ENCODE measurements at places on chromosomes 6 and 20.

DNA sequence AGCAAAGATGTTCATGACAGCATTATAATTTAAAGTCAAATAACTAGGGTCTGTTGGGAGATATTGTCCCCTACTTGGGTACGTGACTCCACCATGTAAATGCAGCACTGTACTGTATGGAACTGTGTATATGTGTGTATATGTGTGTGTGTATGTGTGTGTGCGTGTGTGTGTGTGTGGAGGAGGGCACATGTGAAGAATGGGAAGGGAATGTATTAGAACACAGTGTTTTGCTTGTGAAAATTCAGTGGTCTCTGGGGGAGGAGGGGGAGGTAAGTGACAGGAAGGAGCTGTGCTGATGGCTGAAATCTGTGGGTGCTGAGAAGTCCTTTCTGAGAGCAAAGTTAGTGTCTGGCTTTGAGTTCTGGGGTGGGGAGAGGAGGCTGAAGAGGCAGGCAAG, 23.9 kb upstream of the VEGFA start:
- DNase-seq = no peak

DNA sequence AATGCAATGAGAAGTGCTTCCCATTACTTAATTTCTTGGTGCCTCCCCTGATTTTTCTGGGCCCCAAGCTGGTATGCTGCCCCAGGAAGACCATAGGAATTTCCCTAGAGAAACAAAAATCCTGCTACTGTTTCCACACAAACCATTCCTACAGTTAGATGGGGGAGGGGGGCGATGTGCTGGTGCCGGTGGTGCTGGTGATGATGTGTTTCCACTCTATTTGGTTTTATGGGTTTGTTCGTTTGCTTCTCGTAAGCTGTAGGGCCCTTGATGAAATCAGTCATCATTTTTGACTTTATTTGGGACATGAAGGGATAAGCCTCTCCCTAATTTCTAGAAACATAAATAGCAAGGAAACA, 105.1 kb downstream of the MKKS start:
- no peak for DNase-seq

- no peak for DNase-seq
These were observed 298.8 kb upstream of the FERMT1 start for GRCh38 chr20:6421321-6422248.

- peak; percentile 70 for DNase-seq
These were observed 146.4 kb downstream of the AKAP7 start for GRCh38 chr6:131281471-131282270.

DNA sequence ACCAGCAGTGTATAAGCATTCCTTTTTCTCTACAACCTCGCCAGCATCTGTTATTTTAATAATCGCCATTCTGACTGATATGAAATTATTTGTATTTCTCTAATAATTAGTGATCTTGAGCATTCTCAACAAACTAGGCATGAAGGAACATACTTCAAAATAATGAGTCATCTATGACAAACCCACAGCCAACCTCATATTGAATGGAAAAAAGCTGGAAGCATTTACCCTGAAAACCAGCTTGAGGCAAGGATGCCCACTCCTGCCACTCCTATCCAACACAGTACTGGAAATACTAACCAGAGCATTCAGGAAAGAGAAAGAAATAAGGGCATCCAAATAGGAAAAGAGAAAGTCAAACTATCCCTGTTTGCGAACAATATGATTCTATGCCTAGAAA, 390.6 kb upstream of the ID4 start:
- DNase-seq = no peak

DNA sequence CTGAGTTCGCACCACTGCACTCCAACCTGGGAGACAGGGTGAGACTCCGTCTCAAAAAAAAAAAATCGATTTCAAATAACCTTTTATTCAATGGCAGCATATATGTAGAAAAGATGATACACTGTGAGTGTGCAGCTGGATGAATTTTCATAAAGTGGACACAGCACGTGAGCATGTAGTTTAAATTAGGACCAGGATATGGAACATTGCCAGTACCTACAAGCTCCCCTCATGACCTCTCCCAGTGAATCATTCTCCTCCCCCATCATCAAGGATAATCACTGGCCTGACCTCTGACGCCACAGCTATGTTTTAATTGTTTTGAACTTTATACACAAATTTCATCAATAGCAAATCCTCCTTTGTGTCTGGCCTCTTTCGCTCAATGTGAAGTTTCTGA, 53.8 kb upstream of the HDAC2 start:
- no peak for DNase-seq

GRCh38 chr6:7813704-7814103, 87.8 kb downstream of the BMP6 start:
- DNase-seq = no peak

Data from CD4-positive, alpha-beta T cell treated with Interleukin-2 at 100 ng/mL for 4 hours (primary cell).